ENCODE measurements at places on chromosomes 16 and 17.
A peak's percentile ranks its signal among the peaks of the same experiment; 100 is the strongest.

GRCh38 chr17:47846716-47847340 lies 4.1 kb downstream of the SP6 start:
- DNase-seq, result peak; percentile 28

- no peak for DNase-seq
Measured at GRCh38 chr16:58492066-58492465, 7.9 kb upstream of the NDRG4 start.

- peak; percentile 96 for DNase-seq
Measured at GRCh38 chr17:27544350-27545131, 86.4 kb upstream of the LGALS9 start.

DNA sequence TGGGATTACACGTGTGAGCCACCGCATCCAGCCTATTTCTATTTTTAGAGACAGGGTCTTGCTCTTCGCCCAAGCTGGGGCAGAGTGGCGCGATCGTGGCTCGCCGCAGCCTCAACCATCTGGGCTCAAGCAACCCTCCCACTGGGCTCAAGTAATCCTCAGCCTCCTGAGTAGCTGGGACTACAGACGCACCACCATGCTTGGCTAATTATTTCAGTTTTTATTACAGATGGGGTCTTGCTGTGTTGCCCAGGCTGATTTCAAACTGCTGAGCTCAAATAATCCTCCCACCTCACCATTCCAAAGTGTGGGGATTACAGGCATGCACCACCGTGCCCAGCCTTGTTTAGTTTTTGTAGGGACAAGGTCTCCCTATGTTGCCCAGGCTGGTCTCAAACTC lies 53.8 kb downstream of the CCDC57 start:
- DNase-seq, result no peak

- no peak for DNase-seq
Measured at GRCh38 chr16:65278874-65279273, 157.0 kb upstream of the CDH11 start.

GRCh38 chr17:57957120-57957850 lies 2.1 kb upstream of the CUEDC1 start:
- DNase-seq, result no peak

DNA sequence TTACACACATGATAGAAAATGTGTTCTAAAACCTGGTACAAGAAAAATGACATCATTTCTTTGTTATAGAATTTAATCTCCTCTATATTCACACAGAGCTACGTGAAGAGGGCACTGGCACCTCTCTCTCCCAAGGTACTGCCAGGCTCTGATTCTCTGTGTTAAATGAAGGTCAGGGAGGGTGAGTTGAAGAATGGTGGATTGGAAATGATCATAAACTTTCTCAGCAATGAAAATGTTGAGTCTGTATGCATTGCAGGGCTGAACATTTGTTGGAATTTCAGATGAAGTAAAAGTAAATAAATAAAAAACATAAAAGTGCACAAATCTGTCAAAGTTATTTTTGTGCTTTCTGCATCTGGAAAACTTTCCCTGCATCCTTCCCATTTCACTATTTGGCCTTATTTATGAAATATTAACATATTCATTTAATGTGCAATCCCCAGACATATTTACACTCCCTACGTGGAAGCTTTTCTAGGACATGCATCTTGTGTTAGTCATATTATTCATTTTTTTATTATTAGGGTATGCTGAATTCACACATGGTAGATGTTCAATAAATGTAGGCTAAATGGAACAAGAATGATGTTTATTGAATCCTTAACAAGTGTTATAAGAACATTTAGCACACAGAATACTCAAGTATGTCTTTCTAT lies 810.3 kb upstream of the CDH8 start:
- no peak for DNase-seq

- no peak for DNase-seq
Measured at GRCh38 chr17:39139161-39139511, 12.3 kb downstream of the PLXDC1 start.

DNA sequence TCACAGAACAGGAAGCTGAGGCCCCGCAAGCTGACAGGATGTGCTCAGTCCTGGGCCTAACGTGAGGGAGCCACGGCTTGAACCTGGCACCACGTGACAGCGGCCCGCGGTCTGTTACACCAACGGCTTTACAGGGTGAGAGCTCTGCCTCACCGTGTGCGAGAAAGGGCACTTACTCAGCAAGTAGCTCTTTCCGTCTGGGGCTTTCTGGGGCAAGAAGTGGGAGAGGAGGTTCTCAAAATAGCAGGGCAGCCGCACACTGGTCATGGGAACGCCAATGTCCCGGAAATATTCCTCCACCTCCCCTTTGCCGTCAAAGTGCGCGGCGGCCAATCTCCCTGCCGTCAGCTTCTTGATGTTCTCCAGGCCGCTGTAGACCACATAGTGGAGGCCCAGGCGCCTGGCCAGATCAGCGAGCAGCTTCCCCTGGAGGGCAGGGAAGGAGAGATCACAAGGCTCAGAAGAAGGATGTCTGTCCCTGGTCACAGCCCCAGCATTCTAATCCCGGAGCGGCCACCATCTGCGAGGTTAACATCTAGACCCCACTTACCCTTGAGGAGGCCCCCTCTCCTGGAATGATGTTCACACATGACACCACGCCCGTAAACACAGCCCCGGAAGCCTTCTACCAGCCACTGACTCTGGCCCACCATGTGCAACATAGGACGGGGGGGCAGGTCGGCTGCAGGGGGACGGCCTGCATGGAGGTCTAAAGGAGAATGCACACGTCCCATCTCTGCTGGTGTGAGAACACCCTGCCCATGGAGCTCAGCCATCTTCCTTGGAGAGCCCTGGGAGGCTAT lies 8.2 kb downstream of the NMRAL1 start:
- DNase-seq, result no peak

DNA sequence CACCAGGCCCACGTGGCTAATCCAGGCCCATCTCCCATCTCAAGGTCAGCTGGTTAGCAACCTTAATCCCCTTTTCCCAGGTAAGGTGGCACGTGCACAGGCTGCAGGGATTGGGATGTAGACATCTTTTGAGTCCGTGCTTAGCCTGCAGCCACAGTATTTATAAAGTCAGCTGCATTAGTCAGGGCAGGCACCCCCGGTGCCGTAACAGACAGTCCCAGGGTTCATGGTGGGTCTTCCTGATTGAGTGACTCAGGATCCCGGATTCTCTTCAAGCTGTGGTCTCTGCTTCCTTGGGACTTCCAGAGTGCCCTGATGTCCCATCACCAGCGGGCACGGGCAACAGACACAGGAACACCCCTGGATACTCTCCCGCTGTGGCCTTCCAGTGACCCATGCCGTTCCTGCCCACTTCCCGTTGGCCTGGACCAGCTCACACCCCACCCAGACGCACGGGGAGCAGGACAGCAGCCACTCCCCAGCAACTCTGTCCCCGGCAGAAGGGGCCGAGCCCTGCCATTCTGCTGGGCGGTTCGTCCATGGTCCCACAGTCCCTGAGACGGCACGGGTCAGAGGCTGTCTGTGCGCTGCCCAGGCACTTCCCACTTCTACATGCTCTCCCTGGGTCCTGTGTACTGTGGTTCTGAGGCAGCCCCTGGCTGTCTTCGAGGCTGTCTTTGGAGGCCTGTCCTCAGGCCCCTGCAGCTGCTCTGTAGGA lies 248.6 kb upstream of the GSE1 start:
- no peak for DNase-seq

- DNase-seq, result no peak
Measured at GRCh38 chr17:40070709-40071312, 8.0 kb downstream of the THRA start.

DNA sequence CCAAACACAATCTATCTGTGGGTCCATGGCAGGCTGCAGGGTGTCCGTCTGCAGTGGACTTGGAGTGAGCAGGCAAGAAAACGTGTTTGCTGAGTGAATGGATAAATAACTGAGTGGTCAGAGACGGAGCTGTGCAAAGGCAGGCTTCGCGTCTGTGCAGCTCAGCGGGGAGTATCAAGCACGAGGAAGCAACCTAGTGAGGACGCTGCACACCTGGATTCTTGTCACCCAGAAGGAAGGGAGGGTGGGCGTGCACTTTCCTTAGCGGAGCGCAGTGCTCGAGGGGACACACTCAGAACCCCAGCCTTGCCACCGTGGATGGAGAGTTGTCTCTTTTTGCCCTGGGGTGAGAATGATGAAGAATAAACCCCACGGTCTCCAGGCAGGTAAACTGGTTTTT lies 1.5 kb upstream of the RCVRN start:
- DNase-seq, result no peak

DNA sequence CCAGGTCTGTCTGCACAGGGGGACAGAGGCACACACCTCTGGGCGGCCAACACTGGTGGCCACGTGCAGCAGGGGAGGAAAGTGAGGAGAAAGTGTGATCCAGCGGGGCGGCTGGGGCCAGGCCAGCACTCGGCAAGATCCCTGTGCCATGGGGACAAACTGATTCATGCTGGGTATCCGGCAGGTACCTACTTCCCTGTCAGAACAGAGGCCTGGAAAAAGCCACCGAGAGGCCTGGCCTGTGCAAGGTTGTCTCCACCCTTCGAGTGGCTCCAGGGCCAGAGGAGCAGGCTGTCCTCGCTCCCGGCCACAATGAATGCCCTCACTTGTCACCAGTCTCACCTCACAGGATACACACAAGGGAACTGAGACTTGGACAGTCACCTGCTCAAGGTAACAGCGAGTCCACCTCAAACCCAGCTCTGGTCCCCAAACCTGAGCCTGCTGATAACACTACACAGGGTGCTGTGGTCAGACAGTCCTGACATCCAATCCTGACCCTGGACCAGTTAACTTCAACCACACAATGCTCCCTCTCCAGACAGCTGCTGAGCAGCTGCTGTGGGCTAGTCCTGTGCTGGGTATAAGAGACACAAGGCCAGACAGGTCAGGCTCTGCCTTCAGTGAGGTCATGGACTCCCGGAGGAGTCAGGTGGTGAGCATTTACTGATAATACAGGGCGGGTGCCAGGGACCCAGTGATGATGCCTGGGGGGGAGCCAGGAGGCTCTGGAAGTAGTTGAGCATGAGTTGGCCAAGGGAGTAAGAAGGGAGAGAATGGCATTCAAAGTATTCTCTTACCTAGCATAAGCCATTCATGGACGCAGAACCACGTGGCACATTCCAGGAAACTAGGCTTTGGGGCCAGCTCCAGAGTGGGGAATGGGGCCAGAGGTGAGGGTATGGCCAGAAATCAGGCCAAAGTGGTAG lies 53.0 kb downstream of the VAC14 start:
- DNase-seq, result no peak

DNA sequence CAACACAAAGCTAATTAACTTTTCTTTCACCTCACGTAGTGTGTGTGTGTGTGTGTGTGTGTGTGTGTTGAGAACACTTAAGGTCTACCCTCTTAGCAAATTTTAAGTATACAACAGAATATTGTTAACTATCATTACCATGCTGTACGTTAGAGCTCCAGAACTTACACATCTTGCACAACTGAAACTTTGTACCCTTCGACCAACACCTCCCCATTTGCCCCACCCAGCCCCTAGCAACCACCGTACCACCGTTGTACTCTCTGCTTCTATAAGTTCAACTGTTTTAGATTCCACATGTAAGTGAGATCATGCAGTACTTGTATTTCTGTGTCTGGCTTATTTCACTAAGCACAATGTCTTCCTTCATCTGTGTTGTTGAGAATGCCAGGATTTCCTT lies 28.1 kb upstream of the MLYCD start:
- DNase-seq, result no peak

GRCh38 chr16:12455287-12455798 lies 348.3 kb downstream of the CPPED1 start:
- peak; percentile 65 for DNase-seq

DNA sequence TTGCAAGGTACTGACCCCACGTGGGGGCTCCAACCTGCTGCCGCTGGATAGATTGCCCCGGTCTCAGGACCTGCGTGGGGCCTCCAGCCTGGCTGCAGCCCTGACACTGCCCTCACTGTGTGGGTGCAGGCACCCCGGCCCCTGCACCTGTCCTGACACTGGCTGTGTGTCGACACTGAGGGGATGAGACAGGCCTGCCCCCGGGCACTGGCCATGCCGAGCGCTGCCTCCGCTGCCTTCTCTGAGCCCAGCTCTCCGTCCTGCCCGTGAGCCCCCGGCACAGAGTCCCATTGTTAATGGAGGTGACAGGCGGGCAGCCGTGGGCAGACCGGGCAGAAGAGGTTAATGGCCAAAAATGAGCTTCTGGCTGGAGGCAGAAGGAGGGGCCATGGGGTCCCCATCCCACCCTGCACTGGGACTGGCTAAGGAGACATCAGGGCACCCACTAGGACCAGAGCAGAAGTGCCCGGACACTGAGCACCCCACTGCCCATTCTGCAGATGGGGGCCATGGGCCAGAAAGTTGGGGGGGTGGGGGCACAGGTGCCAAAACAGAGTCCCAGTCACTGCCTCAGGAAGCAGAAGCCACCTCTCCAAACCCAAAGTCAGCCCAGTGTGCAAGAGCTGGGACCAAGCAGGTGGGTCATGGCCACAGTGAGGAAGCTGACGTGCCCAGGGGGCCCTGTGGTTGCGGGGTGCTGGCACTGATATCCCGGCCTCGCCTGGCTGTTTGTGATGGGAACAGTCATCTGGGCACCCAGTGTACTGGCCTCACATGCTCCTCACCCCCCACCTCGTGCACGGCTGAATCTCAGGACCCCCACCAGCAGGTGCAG lies 2.5 kb upstream of the PRR35 start:
- no peak for DNase-seq
